ENCODE measurements at places on chromosomes 6 and 20.

GRCh38 chr6:159646116-159646515, 46.9 kb downstream of the SOD2 start:
- ATAC-seq, result no peak

DNA sequence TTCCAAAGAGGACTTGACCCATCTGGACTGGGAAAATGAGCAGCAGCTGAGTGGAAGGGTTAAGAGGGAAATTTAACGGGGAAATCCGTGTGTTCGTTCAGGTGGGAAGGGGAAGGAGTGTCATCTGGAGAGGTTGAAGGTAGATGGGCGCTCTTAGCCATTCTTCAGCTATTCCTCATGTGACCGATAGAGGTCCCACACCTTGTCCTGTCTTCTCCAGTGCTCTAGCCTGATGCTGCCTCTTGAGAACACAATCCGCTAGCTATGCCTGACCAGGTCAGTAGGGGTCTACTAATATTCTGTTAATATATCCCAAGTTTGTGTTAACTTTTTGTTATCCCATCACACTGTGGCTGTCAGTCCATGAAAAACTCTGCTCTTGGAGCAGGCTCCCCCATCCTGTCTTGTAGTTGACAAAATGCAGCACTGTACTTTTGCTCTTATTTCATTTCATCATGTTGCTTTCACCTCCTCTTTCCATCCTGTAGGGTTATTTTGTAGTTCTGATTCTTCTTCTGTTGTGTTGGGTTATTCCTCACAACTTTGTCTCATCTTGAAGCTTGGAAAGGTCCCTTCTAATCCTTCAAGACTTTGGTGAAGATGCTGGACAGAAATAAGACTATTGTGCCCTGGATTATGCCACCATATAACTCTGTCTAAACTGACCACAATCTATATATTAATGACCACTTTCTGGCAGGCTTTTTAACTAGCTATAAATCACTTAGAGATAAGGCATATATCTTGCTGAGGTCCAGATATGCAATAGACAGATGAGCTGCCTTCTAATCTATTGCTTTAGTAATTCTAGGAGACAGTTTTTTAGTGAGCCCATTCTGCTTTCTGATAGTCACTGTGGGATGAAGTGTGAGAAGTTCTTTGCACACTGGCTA, 123.4 kb upstream of the SUPT3H start:
- peak; percentile 63 for ATAC-seq

DNA sequence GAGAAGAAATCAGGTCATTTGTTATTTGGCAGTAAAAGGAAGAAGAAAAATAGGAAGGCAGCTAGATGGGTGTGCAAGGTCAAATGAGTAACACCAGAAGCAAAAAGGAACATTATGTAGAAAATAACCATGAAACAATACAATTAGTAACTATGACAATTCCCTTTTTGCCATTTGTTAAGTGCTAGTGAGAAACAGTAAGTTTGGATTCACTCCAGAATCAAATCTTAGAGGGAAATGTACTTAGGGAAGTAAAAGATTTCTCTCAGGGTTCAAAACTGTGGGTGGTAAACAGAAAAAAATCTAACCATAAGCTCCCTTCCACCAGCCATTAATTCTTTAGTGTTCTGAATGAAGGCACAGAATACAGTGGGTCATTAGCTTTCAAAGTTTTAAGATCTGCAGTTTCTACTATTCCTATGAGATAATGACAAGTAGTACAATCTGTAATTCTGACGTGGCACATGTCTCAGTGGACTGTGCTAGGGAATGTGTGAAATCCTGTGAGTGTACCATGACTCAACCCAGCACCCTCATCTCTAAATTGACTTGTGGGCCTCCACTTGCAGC, 17.1 kb downstream of the REPS1 start:
- peak; percentile 62 for ATAC-seq

DNA sequence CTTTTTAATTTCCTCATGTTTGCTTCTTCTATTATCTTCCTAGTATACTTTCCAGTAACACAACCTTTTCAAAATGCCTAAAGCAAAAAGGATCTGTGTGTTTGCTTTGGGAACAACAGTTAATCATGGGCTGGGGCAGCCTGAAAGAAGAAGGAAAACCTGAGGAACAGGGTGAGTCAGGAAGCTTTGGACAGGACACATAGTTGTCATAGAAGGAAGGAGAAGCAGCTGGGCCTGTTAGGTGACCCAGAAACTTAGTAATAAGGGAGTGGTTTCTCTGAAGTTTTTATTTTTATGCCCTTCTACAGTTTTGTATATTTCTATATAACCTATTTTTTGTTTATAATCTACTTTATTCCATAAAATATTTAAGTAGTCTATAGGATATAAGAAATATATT, 61.4 kb downstream of the CD24 start:
- ATAC-seq, result no peak

- ATAC-seq, result no peak
Measured at GRCh38 chr20:49765846-49766541, 46.6 kb upstream of the SLC9A8 start.

DNA sequence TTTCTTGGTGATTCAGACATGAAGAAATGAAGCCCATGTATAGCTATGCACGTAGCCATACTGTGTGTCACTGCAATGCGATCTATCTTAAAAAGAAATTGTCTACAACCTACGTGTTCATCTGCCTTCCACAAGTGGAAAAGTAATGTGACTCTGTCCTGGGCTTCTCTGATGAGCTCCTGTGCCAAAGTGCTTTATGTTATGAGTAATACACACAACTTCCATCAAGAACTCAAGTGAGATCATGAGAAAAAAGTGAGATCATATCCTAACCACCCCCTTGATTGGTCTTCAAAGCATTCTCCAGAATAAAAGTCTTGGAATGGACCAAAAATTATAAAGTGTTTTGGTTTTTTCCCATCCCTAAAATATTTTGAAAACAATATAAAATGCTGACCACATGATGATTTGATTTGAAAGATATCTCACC, 114.3 kb downstream of the DST start:
- ATAC-seq, result peak; percentile 54

All from SK-N-SH treated with all-trans-retinoic acid at 6 μM for 48 hours (cell line).